ENCODE measurements at places on chromosomes 3 and 15. TPM values are rescaled to one million over a fixed set of nuclear protein-coding genes. Genes with fewer than 3 reads are reported as not detected.

Gene NR2E3
- not detected for total RNA-seq

Gene LIPC
- 0.42 TPM for total RNA-seq

DNA sequence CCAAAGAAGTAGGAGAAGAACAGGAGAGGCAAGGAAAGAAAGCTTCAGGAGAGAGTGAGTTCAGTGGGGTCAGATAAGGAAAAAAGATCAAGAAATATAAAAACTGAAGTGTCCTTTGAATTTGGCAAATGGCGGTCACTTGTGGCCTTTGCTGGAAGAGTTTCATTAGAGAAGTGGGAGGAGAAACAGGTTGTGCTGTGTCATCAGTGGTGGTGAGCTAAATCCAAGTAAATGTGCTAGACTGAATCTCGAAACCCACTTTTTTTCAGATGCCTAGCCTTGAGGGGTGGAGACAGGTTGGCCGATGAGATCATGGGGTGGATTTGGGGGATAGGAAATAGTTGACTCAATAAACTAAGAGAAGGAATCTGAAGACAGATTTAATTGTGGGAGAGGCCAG is 43.7 kb downstream of the CHRD start:
- H3K36me3 ChIP-seq = no peaks in the 10 kb centered on the region
- no peaks in the 10 kb centered on the region for H3K27me3 ChIP-seq
- no peak for DNase-seq
- H3K4me3 ChIP-seq = no peak overlapping the region

GRCh38 chr3:188352196-188352927 is 198.4 kb downstream of the LPP start:
- H3K36me3 ChIP-seq = no peaks in the 10 kb centered on the region
- H3K27ac ChIP-seq = peak overlapping the region; percentile 42
- DNase-seq = no peak
- no peaks in the 10 kb centered on the region for H3K27me3 ChIP-seq
- no peak overlapping the region for H3K4me3 ChIP-seq
- H3K4me1 ChIP-seq = peaks cover 46% of the 10 kb centered on the region

- DNase-seq = no peak
- H3K27me3 ChIP-seq = no peaks in the 10 kb centered on the region
- H3K36me3 ChIP-seq = no peaks in the 10 kb centered on the region
- no peak overlapping the region for H3K4me3 ChIP-seq
- H3K4me1 ChIP-seq = peaks cover 11% of the 10 kb centered on the region
- H3K27ac ChIP-seq = no peak overlapping the region
Observed at GRCh38 chr3:94009608-94010007, 18.8 kb downstream of the STX19 start.

DNA sequence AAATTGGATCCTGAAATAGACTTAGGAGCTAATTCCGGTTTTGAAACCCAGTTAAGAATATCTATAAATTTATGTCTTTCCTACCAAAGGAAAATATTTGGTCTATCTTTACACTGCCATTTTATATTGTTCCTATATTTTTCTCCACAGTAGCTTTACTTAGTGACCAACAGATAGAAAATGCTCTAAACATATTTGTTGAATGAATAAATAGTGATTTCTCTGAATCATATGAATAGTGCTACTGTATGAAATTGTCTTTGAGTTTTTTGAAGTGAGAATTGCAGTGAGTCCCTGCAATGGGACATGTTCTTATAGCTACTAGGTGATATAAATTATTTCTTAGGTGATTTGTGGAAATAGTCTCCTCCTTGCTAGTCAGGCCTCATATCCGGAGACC is 18.5 kb upstream of the EID1 start:
- DNase-seq = no peak
- H3K27me3 ChIP-seq = no peaks in the 10 kb centered on the region
- no peak overlapping the region for H3K4me3 ChIP-seq
- no peaks in the 10 kb centered on the region for H3K36me3 ChIP-seq
- peaks cover 16% of the 10 kb centered on the region for H3K4me1 ChIP-seq

DNA sequence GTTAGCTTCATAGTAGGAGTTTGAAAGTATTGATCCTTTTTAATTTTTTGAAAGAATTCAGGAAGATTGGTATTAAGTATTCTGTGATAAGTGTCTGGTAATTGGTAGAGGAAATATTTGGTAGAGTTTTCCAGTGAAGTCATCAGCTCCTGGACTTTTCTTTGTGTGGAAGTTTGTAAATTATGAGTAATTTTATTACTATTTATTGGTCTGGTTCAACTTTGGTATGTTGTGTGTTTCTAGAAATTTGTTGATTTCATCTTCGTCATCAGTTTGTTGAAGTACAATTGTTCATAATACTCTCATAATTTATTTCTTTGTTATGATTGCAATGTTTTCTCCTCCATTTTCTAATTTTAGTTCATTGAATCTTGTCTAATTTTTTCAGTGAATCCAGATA is 832.0 kb downstream of the OTOL1 start:
- no peaks in the 10 kb centered on the region for H3K36me3 ChIP-seq
- H3K27ac ChIP-seq = no peak overlapping the region
- no peak overlapping the region for H3K4me3 ChIP-seq
- H3K27me3 ChIP-seq = no peaks in the 10 kb centered on the region
- no peak for DNase-seq

- no peak overlapping the region for H3K4me3 ChIP-seq
- H3K27ac ChIP-seq = no peak overlapping the region
- H3K36me3 ChIP-seq = no peaks in the 10 kb centered on the region
- peaks cover 8% of the 10 kb centered on the region for H3K4me1 ChIP-seq
Observed at GRCh38 chr3:58609990-58610389, 32.8 kb upstream of the FAM107A start.

- peaks cover 19% of the 10 kb centered on the region for H3K4me1 ChIP-seq
- peak overlapping the region; percentile 88 for H3K27ac ChIP-seq
- H3K36me3 ChIP-seq = no peaks in the 10 kb centered on the region
- H3K4me3 ChIP-seq = peak overlapping the region; percentile 91
- no peaks in the 10 kb centered on the region for H3K27me3 ChIP-seq
Observed at GRCh38 chr15:55290528-55291057, 980 bp upstream of the RAB27A start.

Measured in esophagus muscularis mucosa (tissue), 4 donors.